Germinal center (tissue), 1 donor: ENCODE measurements at places on chromosomes 7 and 10.
A peak's percentile ranks its signal among the peaks of the same experiment; 100 is the strongest.

DNA sequence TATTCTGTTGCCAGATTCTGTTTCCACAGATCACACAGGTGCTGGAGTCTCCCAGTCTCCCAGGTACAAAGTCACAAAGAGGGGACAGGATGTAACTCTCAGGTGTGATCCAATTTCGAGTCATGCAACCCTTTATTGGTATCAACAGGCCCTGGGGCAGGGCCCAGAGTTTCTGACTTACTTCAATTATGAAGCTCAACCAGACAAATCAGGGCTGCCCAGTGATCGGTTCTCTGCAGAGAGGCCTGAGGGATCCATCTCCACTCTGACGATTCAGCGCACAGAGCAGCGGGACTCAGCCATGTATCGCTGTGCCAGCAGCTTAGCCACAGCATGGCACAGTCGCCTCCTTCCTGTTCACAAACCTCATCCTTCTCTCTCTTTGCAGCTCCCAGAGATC, 237.5 kb upstream of the PRSS1 start:
- no peak for DNase-seq

DNA sequence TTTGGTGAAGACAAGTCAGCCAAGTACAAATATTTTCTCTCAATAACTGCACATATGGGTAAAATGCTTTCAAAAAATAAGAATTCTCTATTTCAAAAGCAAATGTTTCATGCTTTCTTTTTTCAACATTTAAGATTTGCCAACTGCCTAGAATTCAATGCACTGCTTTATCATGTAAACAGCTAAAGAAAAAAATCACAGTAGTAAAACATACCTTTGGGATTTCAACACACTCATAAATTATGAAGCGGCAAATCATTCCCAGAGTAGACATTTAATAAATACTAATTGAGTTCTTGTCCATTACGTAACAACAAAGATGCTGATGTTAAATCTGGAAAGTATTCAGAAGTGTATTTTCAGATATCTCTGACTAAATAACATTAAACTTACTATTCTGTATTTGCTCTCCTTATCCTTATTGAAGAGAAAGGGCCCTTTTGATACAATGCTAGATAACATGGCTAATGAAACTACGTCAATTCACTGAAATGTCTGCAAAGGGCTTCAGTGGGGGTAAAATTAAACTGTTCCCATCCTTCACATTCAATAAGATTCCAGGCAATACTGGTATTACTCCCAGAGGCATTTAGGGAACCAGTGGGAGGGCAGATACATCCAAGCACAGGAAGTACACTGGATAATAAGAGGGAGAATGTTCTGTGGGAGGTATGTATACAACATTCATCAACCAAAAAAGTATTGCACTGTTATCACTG, 13.9 kb downstream of the NAPEPLD start:
- no peak for DNase-seq

DNA sequence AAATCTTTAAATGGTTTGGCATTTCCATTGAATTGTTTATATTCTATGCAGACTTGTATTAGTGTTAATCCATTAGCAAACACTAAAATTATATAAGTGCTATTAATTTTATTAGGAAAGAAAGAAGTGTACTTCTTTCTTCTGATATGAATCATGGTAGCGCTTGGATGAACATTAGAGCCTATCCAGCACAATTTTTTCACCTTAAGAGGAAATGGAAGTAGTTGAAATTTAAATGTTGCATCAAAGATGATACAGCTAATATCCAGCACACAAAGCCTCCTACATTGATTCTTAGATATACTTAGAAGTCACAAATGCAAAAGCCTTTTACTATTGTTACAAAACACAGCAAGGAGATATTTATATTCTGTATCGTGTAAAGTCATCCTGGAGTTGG, 174.5 kb downstream of the AHR start:
- peak; percentile 43 for DNase-seq

DNA sequence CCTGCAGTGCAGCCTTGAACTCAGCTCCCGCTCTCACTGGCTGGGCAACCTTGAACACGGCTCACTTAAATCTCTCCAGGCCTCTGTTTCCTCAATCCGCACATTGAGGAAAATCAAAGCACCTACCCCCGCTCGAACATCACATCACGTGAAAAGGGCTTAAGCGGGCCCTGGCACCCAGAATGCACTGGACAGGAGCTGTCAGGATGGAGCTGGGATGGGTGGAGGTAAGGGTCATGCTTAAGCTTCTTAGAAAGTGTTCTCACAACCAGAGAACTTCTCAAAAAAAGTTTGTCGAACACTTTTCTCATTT, 55.7 kb upstream of the MGMT start:
- DNase-seq = no peak

- no peak for DNase-seq
Measured at GRCh38 chr10:31011665-31012022, 20.0 kb downstream of the ZNF438 start.

- no peak for DNase-seq
Measured at GRCh38 chr7:47672977-47673381, 91.1 kb upstream of the TNS3 start.
